Hair follicular keratinocyte (primary cell): ENCODE measurements at places on chromosomes 5 and 9. TPM values are rescaled to one million over a fixed set of nuclear protein-coding genes. Genes with fewer than 3 reads are reported as not detected.

Gene ZBED3
- 0.49 and 1.6 TPM in 2 replicates for total RNA-seq

Gene PHF24
- total RNA-seq: 0.27 and 0.62 TPM in 2 replicates

Gene ZDHHC11
- 0.42 and 0.55 TPM in 2 replicates for total RNA-seq

Gene IRX2
- 32.3 and 41.1 TPM in 2 replicates for total RNA-seq

Gene NDUFS4
- total RNA-seq: 145 and 158 TPM in 2 replicates
